ENCODE measurements at places on chromosomes 1 and 21.

DNA sequence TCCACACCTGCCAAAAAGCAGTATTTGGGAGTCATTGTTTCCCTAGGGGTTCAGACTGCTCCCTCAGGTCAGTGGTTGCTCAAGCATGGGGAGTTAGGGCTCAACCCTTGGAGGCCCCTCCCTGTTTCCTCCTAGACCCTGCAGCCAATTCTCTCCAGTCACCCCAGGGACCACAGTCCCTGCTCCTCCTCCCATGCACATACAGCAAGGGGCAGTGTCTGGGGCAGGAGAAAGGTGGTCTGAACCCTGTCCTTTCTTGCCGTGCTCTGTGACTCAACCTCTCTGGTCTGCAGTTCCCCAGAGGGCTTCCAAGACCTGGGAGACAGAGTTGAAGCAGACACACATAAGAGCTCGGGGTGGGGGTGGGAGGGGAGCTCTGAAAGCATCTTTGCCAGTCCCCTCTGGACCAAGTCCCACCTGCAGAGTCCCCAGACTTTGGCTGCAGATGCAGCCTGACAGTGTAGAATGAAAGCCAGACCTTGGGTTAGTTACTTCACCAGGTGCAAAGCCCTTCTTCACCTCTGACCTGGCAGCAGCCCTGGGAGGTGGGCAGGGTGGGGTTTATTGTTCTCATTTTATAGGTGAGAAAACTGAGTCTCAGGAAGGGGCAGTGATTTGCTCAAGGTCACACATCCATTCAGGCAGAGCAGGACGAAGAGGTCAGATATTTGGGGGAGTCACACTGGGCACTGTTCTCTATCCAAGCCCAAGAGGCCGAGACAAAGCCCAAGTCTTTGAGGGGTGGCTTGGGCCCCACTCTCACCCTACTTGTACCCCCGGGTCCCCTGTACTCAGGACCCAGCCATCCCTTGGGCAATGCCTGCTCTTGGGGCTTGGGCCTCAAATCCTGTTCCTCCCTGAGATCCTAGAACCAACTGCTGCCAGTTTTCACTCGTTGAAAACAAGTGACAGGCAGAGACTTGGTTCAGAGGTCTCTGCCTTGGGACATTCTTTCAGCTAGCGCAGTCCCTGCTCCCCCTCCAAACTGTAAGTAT is 748 bp downstream of the PDZK1IP1 start:
- no peak for DNase-seq

DNA sequence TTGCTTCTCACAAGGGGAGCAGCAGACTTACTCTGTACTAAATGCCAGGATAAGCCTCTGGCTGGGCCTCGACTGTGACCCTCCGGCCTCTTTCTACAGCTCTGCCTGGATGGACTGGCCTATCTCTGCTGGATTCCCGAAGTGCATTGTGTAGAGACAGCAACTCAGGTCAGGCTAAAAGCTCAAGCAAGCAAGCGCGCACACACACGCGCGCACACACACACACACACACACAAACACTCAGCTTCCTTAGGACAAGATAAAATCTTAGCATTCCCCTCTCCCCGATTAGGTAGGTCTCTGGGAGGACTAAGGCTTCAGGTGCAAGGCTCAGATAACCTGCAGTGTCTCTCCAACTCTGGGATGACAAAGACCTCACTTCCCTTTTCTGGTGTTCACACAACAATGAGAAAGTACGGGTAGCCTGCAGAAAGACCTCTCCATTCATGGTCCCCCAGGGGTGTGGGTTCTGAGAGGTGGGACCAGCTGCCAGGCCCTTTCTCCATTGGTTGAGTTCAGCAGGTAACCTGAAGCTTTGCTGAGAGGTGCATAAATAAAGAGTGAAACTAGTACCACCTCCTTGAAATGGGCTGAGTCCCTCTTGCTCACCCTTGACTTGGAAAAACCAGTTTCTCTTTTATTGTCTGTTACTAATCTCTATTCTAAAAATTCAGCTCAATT is 155.1 kb upstream of the CAMK1G start:
- DNase-seq = no peak

- no peak for DNase-seq
These were observed 20.3 kb downstream of the TSPAN2 start for GRCh38 chr1:115068826-115069585.

DNA sequence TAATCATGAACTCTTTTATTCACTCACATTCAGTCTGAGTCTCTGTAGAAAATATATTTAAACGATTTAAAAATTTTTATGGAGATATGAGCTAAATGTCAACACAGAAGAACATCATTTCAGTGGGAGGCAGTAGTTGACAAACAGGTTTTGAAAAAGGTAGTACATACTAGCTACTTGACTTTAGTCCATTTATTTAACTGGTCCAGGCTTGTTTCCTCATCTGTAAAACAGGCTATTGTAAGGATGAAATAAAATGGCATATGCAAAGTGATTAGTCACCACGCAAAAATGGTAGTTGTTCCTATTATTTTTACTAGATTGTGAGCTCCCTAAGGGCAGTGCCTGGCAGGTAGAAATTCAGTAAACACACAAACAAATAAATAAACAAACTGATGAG is 75.2 kb downstream of the NTPCR start:
- DNase-seq = no peak

DNA sequence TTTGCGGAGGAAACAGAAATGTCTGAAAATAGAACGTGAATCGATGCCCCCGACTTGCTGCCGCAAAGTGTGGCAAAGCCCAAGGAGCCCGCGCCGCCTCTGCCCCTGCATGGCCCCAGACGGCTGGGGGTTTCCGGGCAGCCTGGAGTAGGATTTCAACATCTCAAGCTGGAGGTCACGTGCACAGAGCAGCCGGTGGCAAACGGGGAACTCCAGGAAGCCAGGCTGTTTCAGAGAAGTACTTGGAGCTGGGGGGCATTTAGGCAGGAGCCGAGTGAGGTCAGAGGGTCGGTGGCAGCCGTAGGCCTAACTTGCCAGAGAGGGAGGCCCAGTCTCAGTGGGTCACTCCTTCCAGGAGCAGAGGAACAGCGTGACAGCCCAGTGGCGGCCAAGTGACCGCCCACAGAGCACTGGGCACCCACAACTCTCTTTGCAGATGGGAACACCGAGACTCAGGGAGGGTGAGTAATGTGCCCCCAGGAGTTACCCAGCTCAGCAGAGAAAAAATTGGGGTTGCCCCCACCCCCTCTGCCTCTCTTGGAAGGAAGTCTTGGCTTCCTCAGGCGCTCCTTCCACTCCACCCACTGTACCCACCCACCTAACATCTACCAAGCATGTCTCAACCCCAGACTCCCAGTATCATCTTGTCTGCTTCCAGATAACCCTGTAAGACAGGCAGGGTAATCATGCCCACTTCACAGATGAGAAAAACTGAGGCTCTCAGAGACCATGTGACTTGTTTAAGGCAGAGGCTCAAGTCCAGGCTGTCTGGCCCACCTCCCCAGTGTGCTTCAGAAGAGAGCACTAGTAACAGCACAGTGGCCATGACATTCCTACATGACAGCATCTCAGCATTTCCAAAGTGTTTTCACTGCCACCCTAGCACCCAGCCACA is 179.4 kb downstream of the HIVEP3 start:
- DNase-seq = peak; percentile 91

DNA sequence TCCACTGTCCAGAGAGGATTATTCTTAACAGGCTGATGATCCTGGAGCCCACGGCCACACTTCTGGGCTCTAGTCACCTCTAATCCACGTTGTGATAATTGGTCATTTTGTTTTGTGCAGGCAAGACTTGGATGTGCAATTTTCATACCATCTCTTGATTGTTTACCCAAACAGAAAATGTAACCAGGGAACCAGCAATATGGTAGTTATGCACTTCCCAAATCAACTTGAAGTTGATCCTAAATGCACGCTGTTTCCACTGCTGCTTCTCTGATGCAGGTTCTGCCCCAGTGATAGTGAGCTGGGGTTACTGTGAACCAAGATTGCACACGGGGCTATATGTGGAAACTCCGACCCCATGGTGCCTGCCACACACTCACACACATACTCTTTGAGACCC is 14.7 kb upstream of the KCNJ15 start:
- DNase-seq = no peak

DNA sequence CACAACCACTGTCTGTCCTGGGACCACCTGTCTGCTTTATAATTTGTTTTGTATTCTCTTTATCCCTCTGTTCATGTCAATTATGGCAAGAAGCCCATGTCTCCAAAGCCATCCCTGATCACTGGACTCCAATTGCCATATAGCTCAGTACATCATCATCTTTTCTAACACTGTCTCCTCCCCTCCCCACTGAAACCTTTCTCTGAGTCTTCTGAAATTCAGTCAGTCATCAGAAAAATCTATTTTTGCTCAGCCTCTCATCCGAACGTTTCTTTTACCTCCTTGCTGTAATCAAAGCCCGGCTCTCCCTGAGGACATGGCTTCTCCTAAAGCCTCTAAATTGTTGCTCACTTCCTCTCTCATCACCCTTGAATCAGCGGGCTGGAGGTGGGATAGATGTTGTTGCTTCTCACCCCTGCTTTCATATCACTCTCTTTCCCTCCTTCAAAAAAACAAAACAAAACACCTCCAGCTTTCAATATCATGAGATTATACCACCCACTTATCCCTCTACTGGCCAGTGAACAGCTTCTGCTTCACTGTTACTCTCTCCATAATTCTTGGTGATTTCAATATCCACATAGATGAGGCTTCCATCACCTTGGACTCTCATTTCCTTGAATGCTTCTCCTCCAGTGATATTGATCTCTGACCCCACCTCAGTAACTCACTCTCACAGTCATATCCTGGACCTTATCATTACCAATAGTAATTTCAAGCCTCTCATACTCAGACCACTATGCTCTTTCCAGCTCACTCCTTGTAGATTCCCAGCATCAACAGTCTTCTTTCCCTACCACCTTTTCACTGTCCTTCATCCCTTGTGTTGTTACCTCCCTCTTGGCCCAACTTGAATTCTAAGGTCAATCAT is 27.8 kb downstream of the RAB3B start:
- DNase-seq = no peak

DNA sequence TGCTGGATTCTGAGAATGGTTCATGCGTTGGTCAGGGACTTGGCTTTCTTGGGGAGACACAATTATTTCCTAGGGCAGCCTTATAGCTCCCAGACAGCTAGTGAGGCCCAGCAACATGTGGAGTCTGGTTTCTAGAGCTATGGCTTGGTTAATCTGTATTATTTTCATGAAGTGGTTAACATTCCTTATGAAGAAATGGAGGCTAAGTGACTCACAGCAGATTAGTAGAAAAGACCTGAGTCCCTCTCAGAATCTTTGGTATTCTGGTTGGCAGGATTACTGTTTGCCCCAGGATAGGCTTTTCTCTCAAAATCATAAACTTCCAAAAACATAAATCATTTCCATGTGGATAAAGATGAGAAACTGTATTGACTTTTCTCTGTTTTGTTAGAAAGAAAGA is 42.3 kb downstream of the DUSP10 start:
- peak; percentile 62 for DNase-seq

- DNase-seq = peak; percentile 23
These were observed 19.1 kb downstream of the COL24A1 start for GRCh38 chr1:86137436-86137835.

DNA sequence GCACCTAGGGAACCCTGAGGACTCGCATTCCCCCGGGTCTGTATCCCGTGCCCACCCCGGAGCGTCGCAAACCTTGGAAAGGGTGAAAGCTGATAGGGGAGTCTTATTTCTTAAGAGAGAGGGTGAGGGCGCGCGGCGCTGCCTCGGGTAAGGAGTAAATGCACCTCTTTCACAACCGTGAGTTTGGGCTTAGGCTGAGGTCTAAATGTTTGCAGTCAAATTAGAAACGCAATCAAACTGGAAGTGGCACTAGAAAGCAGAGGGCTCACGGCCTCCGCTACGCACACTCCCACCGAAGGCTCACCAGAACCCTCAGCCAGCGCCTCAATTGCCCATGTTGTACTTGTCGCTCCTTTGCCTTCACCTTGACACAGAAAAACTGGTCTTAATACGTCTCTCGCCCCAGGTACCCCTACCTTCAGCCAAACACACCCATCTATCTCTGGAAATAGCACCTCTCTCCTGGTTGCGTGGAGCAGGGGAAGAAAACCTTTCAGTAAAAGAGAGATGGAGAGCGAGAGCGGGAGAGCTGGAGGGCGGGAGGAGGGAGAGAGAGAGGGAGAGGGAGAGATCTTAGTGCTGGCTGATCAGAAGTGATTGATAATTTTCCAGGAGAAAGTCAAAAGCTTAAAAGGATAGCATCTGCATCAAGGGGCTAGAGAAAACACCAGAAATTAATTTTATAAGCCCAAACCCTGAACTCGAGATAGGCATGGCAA is 1.7 kb upstream of the HLX start:
- DNase-seq = no peak

DNA sequence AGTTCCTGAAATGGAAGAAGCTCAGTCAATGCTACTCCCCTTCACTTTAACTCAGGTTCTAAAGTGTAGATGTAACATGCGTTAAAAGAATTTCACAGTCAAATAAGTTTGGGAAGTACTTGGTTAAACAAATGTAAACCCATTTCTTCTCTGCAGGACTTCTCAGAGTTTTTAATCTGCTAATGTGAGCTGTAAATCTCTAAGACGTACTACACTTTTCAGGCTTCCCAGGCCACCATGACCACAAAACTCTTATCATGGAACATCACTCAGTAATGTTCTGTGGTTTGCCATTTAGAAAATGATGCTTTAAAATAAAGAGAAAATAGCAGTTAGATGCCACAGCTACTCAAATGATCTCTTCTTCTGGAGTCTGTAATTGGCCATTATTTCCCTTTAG is 104.3 kb downstream of the HHIPL2 start:
- peak; percentile 20 for DNase-seq

GRCh38 chr1:86500714-86501113 is 32.0 kb downstream of the CLCA1 start:
- DNase-seq = no peak

DNA sequence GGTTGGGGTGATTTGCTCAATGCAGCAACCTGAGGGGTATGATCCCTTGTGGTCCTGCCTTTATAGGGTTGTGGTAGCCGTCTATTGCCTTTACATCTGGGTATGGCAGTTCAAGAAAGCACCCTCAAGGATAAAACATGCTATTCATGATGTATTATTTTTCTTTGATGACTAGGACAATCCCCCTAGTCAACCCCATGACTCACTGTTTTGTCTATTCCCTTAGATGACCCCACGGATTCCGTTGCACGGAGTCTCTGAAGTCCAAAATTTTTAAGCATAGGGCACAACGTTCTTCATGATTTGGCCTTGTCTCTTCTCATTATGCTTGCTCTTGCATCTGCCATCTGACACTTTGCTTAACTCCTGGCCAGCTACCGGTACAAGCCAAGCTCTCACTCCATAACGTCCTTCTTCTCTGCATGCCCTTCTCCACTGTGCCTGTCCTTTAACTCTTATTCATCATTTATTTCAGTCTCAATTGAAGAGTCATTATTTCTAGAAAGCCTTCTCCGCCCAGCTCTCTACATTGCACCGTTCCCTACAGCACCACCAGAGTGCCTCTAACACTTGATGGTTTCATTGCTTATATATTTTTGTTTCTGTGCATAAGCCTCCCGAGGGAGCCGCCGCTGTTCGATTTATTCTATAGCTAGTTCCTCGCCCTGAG is 838 bp upstream of the DISP1 start:
- peak; percentile 22 for DNase-seq

- DNase-seq = no peak
These were observed at the start of gene RIPK4 for GRCh38 chr21:41766883-41767605. RIPK4 (minus strand) TSS chr21:41767052; CDS start chr21:41767041, 11 bp downstream.
